ENCODE measurements at places on chromosomes 2 and 18. TPM values are rescaled to one million over a fixed set of nuclear protein-coding genes. Genes with fewer than 3 reads are reported as not detected.

DNA sequence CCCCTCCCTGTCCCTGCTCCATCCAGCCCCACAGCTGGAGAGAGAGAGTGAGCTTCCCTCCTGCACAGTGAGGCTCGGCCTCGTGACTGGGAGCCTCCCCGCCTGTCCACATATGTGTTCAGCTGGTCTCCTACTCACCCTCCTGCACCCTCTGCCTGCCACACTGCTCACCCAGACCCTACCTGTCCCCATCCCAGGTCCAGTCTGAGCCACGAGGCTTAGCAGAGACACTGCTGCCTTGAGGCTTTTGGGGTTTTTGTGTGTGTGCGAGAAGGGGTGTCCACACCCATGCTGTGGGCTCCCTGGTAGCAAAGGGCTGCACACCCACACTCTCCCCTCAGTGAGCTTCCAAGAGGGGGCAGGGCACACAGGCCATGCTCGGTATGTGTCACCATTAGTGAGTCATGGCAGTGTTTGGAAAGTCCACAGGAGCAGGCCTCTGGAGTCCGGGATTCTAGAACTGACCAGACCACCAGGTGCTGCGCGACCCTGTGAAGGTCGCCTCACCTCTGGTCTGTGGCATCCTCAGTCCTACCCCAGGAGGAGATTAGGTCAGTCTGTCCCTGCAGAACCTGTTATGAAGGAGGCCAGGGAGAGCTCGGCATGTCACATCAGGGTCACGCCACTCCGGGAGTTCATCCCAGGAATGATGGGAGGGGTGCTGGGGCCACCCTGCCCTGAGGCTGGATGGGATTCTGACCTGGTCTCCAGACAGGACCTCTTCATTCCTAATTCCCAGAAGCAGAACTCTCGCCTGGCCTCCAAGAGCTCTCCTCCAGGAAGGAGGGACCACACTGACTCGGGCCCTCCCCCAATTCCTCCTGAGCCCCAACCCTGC is 39.9 kb upstream of the SMAD7 start:
- ATAC-seq, result peak; percentile 40

GRCh38 chr2:240459401-240460252 is 24.2 kb downstream of the GPC1 start:
- no peak for ATAC-seq

GRCh38 chr2:207845202-207845864 is 75.6 kb upstream of the FZD5 start:
- no peak for ATAC-seq

The PIEZO2 gene
- total RNA-seq, result not detected

DNA sequence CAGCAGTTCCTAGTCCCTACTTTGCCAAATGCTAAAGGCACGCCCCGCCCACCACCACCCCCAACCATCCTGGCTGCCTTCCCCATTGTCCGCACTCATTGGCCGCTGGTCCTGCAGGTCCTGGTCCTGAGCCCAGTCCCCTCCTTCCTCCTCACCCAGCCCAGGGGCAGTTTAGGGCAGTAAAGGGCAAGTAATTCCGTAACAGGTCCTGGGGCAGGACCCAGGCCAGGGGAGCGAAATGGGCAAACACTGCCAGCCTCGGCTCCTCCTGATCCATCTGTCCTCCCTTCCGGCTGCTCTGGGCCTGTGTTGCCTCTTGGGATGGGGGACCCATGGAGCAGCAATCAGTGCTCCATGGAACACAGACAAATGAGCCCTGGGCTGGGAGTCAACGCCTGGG is 6.1 kb downstream of the ADCY3 start:
- no peak for ATAC-seq

DNA sequence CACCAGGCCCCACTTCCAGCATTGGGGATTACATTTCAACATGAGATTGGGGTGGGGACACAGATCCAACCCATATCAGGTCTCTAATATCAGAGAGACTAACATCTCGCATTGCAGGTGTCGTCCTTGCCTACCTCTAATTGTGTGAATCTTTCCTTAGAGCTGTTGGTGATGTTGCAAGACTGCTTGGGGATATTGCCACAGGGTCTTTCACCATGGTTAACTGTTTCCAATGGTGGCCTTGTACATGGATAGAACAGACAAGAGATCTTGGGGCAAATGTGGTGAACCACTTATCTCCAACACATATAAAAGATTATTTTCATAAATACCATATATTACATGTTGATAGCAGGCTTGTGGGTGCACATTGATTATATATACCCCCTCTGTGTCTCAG is 270.3 kb upstream of the LINC00305 start:
- ATAC-seq, result no peak

DNA sequence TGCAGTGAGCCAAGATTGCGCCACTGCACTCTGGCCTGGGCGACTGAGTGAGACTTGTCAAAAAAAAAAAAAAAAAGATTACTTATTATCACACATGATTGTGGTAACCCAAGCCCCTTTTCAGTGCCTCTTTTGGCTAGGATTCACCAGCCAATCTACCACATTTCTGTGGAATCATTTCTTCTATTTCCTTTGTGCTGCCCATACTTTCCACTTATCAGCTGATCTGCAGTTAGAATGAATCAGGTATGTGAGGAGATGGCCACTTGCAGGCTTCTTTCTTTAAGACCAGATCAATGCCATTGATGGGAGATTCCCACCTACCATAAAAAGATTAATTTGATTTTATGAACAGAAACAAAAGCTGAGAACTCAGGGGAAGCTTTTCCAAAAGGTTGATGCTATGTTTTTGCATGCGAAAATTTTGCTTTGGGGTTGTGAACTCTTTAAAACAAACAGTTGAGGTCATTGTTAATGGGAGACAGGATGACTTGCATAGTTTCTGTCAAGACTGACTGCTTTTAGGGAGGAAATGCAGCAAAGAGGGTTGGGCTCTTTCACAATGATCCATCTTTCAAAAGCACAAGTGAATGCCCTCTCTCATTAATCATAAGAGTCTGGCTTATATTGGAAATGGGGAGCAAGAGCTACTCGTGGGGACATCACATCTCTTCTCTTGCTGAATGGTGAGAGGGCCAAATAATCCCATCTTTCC is 66.9 kb upstream of the CYP26B1 start:
- ATAC-seq, result no peak

DNA sequence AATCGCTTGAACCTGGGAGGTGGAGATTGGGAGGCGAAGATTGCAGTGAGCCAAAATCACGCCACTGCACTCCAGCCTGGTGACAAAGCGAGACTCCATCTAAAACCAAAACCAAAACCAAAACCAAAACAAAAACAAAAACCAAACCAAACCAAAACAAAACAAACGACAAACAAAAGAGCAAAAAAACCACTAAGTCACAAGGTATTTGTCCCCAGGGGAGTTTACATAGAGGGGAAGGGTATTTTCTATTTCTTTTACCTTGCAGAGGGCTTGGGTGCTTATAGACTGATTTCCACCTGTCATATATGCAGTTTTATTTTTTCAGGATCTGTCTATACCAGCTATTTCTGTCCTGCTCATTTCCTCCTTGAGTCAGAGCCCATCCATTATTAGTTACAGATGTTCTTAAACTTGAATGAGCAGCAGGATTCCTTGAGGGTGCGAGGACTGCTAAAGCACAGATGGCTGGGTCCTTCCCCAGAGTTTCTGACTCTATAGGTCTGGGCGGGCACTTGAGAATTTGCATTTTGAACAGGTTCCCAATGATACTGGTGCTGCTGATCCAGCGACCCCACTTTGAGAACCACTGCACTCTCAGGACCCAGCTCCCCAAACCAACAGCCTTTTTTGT is 102.2 kb upstream of the UXS1 start:
- no peak for ATAC-seq

The REG3G gene
- not detected for total RNA-seq

GRCh38 chr2:168626647-168627046 is 170.6 kb downstream of the CERS6 start:
- ATAC-seq, result no peak

DNA sequence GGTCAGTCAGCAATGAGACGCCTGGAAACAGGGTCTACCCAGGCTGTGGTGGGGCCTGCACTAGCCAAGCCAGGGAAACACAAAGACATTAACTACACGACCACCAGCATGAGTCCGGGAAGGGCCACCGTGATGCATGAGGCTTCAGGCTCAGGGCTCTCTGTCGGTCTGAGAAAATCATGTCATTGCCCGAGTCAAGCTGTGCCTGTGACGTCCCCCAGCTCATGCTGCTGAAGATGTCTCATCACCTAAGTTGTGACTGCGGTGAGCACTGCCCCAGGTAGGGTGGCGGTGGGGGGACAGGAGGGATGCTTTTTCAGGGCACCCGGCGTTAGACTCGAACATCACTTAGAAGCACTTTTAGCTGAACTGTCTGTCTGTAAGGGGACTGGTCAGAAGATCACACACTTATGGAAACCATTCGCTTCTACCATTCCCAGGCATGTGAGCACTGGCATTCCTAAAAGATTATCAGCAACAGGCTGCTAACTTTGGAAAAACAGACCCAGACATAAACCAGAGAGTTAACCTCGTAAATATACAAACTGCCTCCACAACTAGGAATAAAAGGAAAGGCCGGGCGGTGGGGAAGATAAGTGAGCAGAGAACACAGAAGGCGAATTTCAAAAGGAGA is 234.5 kb downstream of the HDAC4 start:
- ATAC-seq, result no peak

DNA sequence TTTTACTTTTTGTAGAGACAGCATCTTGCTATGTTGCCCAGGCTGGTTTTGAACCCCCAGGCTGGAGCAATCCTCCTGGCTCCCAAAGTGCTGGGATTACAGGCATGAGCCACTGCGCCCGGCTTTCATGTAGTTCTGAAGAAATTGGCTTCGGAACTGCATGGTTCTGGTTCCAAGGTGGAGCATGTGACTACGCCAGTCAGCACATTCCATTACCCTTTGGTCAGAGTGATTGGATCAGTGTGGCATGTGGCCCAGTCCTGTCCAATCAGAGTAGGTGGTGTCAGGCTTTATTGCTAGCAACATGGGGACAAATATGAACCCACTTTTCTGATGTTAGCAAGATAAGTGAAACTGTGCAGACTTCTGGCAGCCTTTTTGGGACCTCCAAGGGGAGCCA is 16.3 kb upstream of the ATOH8 start:
- ATAC-seq, result no peak

- ATAC-seq, result no peak
Measured at GRCh38 chr2:46167924-46168323, 129.3 kb upstream of the EPAS1 start.

The SFT2D3 gene
- 2.9 TPM for total RNA-seq

GRCh38 chr2:169571571-169571970 is 2.1 kb downstream of the FASTKD1 start:
- ATAC-seq, result no peak

The CDH7 gene
- not detected for total RNA-seq

DNA sequence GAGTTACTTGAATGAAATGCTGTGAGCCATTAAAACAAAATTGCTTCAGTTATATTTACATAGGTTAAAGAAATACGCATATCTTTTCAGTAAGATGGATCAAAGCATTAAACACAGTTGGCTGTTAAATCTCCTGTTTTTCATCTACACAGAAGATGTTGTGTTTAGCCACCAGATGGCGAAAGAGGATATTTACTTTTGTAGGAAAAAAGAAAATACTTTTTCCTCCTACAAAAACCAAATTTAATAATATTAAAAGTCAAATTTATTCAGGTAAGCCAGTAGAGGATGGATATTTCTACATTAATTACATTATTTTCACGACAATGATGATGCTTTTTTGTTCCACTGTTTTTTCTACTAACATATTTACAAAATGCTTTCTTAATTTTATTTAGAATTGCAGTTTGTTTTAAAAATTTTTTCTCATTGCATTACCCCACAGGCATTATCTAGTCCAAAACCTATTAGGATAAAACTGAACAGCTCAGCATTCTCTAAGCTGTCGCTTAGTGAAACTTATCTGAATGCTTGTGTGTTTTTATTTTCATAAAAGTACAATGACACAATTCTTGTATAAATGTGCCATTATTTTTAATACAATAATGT is 173.7 kb downstream of the ASXL3 start:
- ATAC-seq, result no peak

DNA sequence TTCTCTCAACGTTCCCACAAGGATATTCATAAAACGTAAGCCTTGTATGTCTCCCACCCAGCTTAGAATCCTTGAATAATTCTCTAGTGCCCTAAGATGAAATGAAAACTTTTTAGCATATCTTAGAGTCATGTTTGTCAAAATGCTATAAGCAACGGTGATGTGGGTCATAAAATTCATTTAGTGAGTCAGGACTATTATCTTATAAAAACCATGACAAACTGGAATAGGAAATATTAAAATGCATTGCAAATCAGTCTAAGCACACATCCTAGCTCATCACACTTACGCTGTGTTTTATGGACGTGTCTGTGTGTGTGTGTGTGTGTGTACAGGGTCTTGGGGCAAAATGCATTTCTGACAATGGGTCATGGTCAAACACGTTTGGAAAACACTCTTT is 119.9 kb upstream of the ST6GAL2 start:
- ATAC-seq, result no peak

DNA sequence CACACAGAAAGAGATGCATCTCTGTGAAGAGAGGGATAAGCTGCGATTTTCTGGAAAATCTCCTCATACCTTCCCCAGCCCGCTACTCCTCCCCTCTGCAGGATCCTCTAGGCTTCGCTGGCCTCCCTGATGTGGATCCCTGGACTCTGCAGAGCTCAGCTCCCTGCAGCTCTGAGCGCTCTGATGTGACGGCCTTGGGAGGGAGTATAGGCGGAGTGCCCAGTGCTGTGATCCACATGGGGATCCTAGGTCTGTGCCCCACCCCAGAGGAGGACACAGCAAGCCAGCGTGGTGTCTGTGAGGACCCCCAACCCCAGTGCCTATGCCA is 111.0 kb downstream of the GYPC start:
- ATAC-seq, result no peak

DNA sequence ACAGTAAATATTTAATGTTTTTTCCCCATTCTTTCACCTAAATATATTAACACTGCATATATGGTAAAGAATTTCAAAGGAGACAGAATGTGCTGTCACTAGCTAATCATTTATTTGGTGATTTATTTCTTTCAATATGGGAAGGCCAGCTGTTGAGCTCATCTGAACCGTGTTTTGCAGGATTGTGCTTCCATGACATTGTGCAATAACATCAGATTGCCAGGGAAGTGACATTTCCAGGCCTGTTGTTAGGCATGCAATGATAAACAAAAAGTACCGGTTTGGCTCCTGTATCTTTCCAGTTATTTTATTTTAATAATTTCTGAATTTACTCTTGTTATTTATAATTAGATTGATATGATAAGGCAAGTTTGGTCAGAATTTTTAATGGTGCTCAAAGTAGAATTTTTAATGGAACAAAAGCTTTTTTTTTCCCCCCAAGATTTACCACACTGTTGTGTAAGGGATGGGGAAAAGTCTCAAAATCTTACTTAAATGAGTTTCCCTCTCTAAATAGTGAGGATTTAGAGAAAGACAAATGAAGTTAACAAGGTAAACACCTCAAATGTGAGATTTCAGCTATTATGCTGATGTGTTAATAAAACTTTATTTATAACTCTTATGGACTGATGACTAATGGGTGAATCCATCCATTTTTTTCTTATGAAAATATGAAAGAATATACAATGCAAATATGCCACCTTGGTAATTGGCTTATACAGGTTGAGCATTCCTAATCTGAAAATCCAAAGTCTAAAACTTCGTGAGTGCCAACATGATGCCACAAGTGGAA is 52.7 kb downstream of the MALT1 start:
- ATAC-seq, result no peak

GRCh38 chr2:223978451-223978850 is 21.2 kb downstream of the MRPL44 start:
- ATAC-seq, result no peak

- no peak for ATAC-seq
Measured at GRCh38 chr2:225070811-225071210, 28.5 kb upstream of the DOCK10 start.

Data from activated T-helper 17 cell treated with anti-CD3 and anti-CD28 coated beads, Interleukin-2, amount 50 U/mL, for 72 hours (primary cell).